ENCODE measurements at places on chromosomes 13 and 19.

- no peak for DNase-seq
Observed at GRCh38 chr13:99217461-99218110, 16.9 kb downstream of the UBAC2 start.

DNA sequence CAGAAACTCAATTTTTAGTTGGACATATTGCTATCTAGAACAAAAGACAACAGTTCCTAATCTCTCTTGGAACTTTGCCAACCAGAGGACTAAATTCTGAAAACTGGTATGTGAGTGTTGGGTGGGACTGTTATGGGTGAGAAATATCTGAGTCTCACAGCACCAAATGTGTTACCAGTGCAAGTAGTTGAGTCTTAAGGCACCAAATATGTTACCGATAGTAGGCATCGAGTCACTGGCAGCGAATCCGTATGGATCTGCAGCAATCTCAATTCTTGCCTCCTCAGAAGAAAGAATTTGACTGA lies 575.2 kb downstream of the DACH1 start:
- DNase-seq = no peak

GRCh38 chr13:40790154-40790616 lies 774 bp downstream of the SLC25A15 start:
- DNase-seq = no peak

GRCh38 chr19:19034204-19034624 lies 811 bp downstream of the ARMC6 start:
- DNase-seq = no peak

GRCh38 chr13:50461189-50461588 lies 382.3 kb downstream of the DLEU7 start:
- DNase-seq = no peak

GRCh38 chr13:106101201-106101600 lies 434.3 kb downstream of the EFNB2 start:
- no peak for DNase-seq

DNA sequence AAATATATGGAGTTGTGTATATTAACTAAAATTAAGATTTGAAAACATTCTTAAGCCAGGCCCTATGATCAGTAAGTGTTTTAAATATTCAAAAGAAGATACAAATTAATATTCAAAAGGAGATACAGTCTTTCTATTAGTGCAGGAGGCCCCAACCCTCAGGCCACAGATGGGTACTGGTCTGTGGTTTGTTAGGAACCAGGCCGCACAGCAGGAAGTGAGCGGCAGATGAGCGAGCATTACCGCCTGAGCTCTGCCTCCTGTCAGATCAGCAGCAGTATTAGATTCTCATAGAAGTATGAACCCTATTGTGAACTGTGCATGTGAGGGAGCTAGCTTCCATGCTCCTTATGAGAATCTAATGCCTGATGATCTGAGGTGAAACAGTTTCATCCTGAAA lies 232.9 kb downstream of the FOXO1 start:
- DNase-seq = no peak

- no peak for DNase-seq
Observed at GRCh38 chr19:47445527-47445926, 26.2 kb downstream of the SLC8A2 start.

- no peak for DNase-seq
Observed at GRCh38 chr13:64397701-64398100, 2832.4 kb downstream of the PCDH9 start.

DNA sequence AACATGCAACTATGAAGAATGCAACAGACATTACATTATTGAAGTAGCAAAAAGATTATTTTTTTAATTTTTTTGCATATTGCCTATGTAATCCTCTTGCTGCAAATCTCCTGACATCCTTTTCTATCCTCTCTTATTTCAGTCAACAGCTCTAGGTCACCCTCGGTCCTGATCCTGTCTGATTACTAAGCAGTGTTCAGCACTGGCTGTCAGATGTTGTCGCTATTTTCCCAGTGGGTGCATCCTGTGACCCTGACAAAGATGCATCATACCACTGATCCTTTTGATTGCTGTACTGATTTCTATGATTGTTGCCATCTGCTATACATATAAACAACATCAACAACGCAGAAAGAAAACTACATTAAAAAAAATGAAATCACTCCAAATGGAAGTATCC lies 443.7 kb upstream of the PRR20A start:
- no peak for DNase-seq

DNA sequence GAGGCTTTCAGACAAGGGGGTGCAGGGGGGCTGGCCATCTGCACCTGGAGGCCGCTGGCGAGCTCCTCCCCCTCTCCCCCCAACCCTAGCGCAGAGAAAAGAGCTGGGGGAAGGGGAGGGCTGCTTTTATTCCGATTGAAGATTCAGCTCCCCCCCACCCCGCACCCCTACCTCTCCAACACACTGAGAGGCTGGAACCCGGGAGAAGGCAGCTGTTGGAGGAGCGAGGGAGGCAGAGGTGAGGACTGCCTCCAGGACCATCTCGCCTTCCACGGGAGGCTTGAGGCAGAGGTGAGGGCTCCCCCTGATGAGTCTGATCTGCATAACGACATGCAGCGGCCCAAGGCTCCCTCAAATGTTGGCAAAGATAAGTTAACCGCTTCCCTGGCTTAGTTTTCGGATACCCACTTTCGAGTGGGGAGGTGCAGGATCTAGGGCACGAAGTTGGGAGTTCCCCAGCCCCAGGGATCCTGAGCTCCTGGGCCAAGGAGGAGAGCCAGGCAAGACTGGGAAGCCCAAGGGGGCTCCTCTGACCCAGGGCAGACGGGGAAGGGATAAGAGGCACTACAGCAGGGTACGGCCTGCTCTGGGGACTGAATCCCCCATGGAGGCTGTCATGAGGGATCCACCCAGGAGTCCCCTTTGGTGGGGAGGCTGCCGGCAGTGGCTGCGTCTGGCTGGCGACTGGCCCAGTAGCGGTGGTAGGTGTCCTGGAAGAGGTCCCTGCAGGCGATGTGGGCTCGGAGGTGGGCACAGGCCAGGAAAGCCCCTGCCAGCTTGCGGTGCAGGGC lies 1.2 kb upstream of the NUMBL start:
- no peak for DNase-seq

DNA sequence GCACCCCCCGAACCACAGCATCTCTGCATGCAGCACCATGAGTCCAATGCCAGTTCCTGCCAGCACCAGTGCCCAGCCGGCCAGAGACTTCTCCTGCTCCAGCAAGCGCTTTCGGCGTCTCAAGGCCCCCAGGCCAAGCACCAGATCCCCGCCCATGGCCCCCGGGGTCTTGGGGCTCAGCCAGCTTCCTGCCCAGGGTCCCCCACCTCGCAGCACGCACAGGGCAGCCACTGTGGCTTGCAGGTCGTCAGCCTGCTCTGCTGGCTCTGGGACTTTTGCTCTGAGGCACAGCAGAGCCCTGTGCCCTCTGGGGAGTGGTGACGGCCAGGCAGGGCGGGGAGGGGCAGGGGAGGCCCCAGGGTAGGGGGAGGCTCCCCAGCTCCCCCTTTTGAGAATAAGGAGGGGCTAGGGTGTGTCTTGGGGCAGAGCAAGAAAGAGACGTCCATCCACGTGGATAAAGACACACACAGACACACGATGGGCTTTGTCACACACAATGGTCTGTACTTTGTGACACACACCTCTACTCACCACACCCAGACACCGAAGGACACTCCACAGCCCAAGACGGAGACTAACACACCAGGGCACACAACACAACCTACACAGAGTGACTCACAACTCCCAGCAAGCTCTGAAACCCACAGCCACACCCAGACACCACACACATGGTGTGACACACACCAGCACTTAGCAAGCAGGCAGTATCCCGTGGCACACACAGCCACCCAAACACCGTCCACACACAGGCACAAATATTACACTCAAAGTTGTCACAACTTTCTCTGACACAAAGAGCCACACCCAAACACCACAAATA lies at the start of gene KCNN4:
KCNN4 (minus strand) TSS at position 268 of the 820 bp plus-strand sequence; CDS start at position 156, 112 bp downstream.
- no peak for DNase-seq

DNA sequence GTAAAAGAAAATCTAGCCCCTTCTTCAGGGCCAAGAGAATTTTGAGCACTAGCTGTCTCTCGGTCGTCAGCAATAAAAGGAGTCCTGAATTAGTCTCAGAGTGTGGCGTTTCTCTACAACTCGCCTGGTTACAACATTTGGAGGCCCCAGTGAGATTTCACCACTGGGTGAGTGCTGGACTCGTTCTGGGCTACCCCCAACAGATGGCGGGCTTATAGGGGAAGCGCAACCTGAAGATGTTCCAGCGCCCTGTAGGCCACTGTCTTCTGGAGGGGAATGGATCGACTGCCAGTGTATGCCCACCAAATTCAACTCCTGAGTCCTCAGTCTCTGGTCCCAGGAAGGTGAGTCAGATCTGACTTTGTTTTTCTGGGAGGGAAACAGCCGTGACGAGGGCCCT lies 11.7 kb upstream of the ZNF181 start:
- DNase-seq = no peak

DNA sequence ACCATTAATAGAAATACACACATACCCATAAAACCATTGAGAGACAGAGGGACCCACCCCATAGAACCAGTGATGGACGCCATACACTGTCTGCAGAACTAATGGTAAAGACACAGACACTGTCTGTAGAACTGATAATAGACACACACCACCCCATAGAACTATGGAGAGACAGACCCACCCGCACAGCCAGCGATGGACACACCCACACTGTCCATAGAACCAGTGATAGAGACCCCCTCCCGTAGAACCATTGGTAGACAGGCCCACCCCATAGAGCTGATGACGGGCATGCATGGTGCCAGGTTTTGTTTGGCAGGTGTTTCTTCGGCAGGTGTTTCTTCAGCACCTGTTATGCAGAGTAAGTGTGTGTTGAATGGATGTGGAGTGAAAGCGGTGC lies 88.3 kb upstream of the TEX29 start:
- no peak for DNase-seq

DNA sequence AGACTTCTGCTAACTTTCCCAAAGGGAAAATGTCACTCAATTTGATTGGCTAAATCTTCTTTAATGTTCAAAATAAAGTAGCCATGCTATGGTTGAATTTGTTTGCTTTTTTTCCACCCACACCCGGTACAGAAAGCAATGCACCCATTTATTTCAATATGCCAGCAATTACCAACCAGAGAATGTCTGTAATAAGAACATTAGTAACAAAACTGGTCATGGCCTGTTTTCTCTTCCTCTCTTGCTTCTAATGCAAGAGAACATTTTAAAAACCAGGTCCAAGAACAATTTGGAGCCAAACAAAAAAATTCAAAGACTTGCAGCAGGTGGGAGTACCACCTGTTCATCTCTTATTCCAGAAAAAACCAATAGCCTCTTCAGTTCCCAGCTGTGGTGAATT lies 1108.8 kb upstream of the PCDH20 start:
- DNase-seq = no peak

GRCh38 chr19:34508540-34508939 lies 27.0 kb downstream of the WTIP start:
- DNase-seq = no peak

DNA sequence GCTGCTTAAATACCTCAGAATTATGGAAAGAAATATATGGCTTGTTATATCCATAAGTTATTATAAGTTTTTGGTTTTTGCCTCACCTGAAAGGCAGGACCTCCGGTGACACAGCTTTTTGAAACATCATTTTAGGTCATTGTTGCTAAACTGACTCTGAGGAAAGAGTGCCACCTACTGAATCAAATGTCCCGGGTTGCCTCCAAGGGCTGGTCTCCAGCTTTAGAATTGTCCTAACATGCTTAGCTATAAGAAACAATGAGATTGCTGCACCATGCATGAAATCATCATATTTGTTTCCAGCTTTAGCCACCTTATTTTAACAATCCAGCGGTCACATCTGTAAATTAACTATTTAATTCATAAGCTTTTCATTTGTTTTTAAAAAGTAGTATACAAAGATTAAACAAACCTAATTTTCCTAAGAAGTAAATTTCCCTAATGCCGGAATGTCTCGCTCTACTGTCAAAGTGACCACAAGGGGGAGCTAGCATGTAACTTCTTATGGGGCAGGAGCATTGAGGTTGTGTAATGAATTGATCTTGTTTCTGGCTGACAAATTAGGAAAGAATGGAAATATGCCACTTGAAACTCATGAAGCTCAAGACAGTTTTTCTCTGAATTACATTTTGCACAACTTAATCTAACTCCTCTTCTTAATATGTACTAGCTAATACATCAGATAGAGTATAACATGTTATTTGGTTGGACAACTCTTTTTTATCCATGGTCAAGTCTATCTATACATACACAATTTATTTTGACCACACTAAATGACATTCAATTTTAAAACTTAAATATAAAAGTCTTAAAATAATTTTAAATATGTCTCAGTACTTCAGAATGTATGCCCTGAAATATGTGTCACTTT lies 6.7 kb upstream of the PCDH17 start:
- DNase-seq = peak; percentile 61

DNA sequence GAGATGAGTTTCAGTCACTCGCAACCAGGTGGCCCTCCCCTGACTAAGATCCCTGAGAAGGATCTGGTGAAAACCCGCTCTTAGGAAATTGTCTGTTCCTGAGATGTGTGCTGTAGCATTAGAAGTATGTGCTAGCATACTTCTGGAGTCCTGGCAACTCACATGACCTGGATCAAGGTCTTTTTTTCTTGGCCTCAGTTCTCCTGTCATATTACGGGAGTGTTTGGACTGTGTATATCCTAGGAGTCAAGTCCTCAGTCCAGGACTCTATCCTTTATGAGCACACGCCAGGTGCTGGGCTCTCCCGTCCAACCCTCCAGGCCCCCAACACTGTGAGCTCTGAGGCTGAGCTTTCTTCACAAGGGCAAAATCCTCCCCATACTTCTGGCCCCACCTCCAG lies 156.4 kb downstream of the UQCRFS1 start:
- no peak for DNase-seq

GRCh38 chr19:15037586-15037985 lies 11.7 kb upstream of the CASP14 start:
- no peak for DNase-seq

DNA sequence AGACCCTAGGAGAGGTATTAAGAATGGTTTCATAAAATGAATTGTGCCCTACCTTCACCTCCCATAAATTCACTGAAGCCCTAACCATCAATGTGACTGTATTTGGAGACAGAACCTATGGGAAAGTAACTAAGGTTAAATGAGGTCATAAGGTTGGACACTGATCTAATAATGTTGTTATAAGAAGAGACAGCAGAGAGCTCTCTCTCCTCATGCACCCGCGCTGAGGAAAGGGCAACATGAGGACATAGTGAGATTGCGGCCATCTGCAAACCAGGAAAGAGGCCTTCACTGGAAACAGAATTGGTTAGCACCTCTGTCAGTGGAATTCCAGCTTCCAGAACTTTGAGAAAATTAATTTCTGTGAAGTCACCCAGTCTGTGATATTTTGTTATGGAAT lies 1396.1 kb upstream of the MIR17HG start:
- no peak for DNase-seq

- DNase-seq = no peak
Observed at GRCh38 chr13:98450539-98451111, 126.3 kb downstream of the STK24 start.

DNA sequence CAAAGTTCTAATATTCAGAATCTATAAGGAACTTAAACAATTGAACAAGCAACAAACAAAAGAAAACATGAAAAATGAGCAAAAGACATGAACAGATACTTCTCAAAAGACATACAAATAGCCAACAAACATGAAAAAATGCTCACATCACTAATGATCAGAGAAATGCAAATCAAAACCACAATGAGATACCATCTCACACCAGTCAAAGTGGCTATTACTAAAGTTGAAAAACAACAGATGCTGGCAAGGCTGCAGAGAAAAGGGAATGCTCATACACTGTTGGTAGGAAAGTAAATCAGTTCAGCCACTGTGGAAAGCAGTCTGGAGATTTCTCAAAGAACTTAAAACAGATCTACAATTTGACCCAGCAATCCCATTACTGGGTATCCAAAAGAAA lies 74.3 kb downstream of the CRYL1 start:
- no peak for DNase-seq

GRCh38 chr19:28349604-28350003 lies 863.3 kb downstream of the UQCRFS1 start:
- no peak for DNase-seq

Data from ascending aorta (tissue), 2 donors.